ENCODE measurements at places on chromosomes 3 and 15.
A peak's percentile ranks its signal among the peaks of the same experiment; 100 is the strongest.

DNA sequence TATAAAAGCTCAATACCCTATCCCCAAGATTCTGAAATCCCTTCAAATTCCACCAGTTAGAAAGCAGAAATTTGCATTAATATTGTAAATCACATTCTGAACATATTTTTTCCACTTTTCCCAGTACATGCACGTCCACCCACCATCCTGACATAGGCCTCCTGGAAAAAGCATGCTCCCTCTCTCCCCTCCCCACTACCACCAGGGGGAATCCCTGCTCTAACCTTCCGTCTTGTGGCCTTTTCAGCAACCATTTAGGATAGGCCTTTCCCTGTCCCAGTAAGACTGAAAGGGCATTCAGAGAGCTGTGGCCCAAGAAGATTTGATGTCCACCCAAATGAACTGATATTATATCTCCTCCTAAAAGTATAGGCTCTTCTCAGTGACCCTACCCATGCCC lies 182.1 kb downstream of the ARRDC4 start:
- no peak for DNase-seq

DNA sequence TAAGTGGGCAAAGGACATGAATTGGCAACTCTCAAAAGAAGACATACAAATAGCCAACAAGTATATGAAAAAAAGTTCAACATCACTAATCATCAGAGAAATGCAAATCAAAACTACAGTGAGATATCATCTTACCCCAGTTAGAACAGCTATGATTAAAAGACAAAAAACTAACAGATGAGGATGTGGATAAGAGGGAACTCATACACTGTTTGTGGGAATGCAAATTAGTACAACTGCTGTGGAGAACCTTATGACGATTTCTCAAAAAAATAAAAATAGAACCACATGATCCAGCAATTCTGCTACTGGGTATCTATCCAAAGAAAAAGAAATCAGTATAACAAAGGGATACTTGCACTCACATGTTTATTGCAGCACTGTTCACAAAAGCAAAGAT lies 28.6 kb downstream of the NEK10 start:
- DNase-seq: no peak

DNA sequence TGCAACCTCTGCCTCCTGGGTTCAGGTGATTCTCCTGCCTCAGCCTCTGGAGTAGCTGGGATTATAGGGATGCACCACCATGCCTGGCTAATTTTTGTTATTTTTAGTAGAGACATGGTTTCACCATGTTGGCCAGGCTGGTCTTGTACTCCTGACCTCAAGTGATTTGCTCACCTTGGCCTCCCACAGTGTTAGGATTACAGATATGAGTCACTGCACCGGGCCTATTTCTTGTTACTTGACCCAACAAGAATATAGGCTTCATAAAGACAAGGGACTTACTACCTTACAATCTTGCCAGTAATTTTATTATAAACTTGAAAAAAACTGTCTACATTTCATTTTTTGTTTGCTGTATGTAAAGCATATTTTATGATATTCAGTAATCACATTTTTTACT lies 21.4 kb upstream of the ZBTB47 start:
- no peak for DNase-seq

- no peak for DNase-seq
Measured at GRCh38 chr3:185701611-185702261, 115.6 kb downstream of the SENP2 start.

DNA sequence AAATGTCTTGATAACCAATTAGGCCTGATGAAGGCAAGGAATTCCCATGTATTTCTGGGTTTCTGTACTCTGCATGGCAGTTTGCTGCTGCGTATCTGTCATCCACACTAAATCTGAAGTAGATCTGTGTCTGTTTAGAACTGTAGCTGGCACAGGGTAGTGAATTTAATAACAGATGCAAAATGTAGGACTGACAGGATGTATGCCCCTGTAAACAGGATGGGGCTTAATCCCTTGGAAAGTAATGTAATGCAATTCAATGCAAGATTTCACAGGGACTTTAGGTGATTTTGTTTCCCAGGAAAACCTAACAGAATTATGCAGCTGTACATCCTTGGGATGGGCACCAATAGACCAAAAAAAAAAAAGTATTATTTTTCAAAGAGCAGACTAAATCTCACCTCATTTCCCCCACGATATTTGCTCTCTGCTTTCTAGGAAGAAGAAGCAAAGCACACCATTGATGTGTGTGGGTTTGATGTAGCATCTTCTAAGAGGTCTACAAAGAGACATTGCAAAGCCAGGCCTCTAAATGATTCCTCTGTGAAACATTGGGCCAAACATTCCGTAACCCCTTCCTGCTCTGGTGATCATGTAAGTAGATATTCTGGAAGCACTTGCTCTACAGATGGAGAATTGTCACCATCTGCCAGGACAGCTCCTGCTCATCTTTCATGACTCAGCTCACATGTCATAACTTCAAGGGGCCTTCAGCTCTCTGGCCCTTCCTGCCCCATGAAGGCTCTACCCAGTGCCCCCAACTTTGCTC lies 464.3 kb upstream of the RGMA start:
- DNase-seq: no peak

DNA sequence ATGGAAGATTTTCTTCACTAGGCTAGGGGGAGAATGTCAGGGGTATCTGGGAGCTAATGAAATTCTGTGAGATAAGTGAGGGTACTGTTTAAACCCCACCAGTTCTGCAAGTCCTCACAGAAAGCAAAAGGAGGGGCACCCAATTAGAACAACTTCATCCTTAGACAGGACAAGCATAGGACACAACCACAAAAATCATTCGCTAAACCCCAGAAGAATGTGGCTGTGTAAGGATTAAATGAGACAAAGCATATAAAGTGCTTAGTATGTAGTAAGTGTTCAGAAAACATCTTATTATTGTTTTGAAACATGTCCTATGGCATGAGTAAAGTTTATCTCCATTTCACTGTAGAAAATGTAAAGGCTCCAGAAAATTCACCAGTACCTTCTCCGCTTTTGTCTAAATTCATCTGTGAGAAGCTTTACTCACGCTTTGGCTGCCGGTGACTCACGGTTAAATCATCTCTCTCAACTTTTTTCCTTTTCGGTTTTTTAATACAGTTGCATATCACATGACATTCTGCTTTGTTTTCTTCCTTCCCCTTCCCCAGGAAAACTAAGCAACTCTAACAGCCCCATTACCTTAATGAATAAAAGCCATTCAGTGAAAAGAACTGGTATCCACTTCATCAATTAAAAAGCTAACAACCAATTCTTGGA lies 1.7 kb downstream of the CLRN1 start:
- DNase-seq: no peak

DNA sequence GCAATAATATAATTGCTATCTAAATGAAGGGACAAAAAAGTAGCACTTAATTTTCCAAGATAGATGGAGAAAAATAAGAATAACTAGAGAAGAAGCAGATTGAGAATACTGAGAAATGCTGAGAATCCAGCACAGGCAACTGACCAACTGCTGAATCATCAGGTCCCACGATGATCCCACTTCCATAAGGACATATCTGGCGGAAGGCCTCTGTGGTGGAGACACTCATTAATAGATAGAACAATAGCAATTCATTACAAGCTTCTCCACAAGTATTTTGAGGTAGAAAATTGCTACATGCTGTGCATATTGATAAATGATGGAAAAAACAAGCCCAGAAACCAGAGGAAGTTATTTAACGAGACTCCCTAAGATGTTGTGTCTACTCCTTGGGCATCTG lies 105.9 kb downstream of the DUT start:
- DNase-seq: no peak

GRCh38 chr3:65181391-65181871 lies 493.6 kb upstream of the ADAMTS9 start:
- DNase-seq: no peak

GRCh38 chr3:68919000-68919399 lies 13.3 kb downstream of the TAFA4 start:
- DNase-seq: no peak

DNA sequence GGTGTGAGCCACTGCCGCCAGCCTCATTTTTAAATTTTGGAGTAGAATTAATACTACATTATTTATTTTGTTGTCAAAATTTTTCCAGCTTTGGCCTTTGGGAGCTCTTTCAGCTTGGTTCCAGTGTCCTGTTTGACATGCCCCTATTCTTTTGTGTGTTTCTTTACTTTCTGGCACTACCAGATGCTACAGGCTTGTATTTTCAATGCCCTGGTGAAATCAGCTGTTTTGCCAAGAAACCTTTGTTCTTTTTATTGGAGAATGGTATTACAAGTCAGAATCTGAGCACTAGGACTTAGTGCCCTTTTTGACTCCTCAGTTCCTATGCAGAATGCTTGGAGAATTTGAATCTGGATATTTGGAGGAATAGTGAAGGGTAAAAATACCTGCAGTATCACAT lies 26.6 kb downstream of the RNF111 start:
- no peak for DNase-seq

DNA sequence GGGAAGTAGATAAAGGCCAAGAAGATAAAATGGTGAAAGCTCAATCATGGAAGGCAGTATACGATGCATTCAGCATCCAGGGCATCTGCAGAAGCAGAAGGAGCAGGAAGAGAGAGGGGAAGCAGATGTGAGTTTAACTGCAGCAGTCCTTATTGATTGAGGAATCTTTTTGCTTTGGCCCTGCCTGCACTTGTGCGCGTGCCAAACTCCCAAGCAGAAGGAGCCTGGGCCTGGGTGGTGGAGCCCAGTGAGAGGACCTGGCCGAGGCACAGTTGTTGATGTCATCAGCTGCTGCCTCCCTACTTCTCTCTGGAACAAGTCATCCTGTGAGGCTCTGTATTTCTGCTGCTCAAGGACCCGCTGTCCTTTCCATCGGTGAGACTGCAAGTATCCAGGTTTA lies 65.5 kb upstream of the ROPN1 start:
- DNase-seq: no peak

GRCh38 chr15:47715856-47716445 lies 1.4 kb upstream of the SEMA6D start:
- DNase-seq: no peak

GRCh38 chr3:28290863-28291300 lies 49.5 kb downstream of the CMC1 start:
- no peak for DNase-seq

DNA sequence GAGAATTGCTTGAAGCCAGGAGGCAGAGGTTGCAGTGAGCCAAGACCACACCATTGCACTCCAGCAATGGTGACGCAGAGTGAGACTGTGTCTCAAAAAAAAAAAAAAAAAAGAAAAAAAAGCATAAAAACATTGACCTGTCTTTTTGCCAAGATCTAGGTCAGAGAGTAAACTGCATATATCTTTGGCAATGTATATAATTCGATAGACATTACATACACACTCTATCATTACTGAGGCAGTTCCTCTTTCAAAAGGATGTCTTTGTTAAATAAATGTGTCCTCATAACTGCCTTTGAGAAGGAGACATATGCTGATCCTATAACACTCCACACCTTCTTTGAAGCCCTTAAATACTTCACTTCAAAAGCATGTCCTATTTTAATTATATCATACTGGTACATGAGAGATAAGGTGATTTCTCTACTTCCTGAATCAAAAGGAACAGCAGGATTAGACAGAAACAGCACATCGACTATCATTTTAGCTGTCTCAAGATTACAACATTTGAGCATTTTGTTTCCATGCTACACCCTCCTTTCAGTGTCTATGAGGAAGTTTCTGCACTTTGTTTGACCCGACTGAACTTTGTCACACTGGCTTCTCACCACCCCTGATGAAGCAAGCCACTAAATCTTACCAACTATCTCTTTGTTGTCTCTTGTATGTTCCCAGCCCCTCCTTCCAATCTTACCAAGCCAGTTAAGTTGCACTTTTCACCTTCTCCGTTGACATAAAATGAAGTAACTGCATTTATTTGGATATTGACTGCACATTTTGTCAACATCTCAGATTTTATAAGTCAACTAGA lies 335.8 kb downstream of the MECOM start:
- DNase-seq: no peak

DNA sequence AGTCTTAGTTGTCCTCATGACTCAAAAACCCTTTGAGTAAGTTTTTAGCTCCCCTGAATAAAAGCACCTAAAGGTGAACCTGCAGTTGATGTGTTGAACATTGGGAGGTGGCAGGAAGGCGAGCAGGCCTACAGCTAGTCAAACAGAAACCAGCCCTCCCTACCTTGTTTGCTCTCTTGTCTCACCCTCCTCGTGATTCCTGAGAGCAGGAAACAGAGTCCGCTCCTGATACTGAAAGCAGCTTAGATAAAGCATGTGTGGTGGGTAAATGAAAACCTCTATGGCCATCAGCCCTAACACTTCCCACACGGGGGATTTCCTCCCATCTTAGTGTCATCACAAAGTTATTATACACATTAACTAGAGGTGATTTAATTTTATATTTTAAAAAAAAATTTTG lies 21.8 kb upstream of the CLDN18 start:
- peak; percentile 80 for DNase-seq

- no peak for DNase-seq
Measured at GRCh38 chr15:100338247-100338646, 3.5 kb downstream of the ADAMTS17 start.

GRCh38 chr3:126886217-126886616 lies 96.7 kb upstream of the PLXNA1 start:
- DNase-seq: no peak

- no peak for DNase-seq
Measured at GRCh38 chr15:32936283-32936918, 218.6 kb downstream of the GREM1 start.

DNA sequence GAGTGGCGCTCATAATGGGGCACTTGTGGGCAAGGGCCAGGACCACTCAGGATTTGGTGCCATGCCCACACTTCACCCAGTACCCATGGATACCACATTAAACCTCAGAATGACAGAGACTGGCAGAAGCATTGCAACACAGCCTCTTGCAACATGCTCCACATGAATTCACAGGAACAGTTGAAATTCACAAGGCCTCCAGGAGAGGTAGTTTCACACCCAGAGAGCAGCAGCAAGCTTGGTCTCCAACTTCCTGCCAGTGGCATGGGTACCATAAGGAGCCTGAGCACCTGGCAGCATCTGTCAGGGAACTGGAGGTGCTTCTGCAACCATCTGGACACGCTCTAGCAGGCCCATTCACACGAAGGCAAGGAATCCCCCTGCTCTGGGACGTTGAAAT lies 101.0 kb downstream of the OSBPL10 start:
- DNase-seq: no peak

GRCh38 chr3:27322634-27323033 lies 46.5 kb downstream of the NEK10 start:
- no peak for DNase-seq

GRCh38 chr15:26374806-26375205 lies 398.1 kb downstream of the GABRB3 start:
- no peak for DNase-seq

- DNase-seq: no peak
Measured at GRCh38 chr3:19947549-19948225, 790 bp downstream of the RAB5A start.

- DNase-seq: no peak
Measured at GRCh38 chr3:129224984-129225393, 24.4 kb upstream of the COPG1 start.

DNA sequence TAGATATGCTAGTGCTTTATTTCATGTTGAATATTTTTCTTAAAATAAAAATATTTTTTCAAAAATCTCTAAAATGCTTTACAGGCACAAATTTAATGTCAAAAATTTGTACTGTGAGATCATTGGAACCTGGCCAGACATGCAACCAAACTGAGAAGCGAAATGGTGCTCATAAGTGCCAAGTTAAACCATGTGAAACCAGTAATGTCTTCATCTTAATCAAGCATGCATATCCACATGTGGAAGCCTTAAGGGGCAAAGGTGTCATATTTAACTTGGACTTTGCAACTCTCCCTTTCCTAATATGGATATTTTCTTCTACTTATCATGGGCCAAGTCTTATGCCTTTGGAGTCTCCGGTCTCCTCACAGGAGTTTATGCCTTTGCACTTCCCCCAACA lies 208.9 kb upstream of the COL8A1 start:
- no peak for DNase-seq
